ENCODE measurements at places on chromosomes 7 and 10.

- DNase-seq, result no peak
Observed at GRCh38 chr7:16734148-16734726, 19.3 kb upstream of the TSPAN13 start.

DNA sequence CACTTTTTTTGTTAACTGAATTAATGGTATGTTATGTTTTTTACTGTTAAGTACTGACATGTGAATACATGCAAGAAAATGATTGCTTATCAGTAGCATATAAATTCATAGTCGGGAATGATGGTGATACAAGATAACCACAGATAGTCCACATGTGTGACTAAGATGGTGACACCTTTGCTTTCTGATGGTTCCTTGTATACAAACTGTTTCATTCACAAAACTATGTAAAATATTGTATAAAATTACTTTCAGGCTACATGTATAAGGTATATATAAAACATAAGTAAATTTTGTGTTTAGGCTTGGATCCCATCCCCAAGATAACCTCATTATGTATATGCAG is 10.0 kb downstream of the CISD1 start:
- DNase-seq, result no peak

DNA sequence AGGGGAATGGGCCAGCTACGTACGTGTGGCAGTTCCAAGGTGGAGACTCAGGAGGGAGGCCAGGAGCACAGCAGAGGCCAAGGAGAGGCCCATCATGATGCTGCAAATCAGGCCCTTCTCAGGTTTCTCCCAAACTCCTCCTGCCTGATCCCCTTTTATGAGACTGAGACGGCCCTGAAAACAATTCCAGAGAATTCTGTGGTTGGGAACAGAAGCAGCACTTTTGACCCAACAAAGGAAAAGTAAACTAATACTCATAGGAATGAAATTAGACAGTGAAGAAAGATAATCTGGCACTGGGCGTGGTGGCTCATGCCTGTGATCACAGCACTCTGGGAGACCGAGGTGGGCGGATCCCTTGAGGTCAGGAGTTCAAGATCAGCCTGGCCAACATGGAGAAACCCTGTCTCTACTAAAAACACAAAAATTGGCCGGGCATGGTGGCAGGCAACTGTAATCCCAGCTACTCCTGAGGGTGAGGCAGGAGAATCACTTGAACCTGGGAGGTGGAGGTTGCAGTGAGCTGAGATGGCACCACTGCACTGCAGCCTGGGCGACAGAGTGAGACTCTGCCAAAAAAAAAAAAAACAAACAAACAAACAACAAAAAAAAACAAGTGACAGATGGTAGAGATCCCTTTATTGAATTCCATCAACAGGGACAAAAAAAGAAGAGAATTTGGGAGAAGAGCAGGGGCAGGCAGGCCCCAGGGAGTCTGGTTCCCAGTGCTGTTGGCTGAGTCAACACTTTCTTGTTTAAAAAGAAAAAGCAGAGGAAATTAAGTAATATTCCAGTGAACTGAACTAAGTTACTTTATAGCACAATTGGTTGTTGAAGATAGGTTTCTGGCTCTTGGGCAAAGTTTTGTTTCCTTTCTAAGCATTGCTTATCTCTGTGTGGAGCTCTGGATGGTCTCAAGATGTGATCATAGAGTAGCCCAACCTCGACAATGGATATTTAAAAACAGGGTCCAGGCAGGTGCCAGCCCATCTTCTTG is at the start of gene CCL26:
Gene CCL26, minus strand, starts transcription at position 131 of the 997 bp plus-strand sequence. Its CDS starts 35 bp downstream, at position 96.
- DNase-seq, result no peak

DNA sequence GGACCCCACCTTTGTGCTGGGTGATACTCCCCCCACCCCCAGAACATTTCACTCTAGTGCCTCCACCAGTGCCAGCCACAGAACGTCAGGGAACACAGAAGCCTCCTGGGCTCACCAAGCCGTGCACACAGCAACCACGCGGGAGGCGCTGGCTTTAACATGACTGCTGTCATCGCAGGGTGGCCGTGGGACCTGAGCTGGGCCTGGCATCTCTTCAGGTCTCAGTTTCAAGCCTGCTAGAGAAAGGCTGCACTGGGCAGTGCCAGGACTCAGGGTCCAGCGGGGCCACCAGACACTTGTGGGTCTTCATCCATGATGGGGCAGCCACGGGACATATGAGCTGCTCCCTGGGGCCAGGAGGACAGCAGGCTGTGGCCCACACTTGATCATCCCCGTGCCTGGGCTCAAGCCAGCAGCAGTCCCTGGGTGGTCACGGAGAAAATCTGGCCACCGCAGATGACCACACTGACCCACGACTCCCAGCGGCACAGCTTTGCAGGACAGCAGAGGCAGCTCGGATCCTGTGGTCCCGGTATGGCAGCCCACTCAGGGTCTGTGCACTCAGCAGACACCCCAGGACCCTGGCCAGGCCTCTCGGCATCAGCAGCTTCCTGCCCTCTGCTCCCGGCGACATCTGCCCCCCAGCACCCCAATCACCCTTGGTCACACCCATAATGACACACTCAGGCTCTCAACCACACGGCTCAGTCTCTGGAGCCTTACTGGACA is 44.2 kb downstream of the CAMK2B start:
- DNase-seq, result no peak

DNA sequence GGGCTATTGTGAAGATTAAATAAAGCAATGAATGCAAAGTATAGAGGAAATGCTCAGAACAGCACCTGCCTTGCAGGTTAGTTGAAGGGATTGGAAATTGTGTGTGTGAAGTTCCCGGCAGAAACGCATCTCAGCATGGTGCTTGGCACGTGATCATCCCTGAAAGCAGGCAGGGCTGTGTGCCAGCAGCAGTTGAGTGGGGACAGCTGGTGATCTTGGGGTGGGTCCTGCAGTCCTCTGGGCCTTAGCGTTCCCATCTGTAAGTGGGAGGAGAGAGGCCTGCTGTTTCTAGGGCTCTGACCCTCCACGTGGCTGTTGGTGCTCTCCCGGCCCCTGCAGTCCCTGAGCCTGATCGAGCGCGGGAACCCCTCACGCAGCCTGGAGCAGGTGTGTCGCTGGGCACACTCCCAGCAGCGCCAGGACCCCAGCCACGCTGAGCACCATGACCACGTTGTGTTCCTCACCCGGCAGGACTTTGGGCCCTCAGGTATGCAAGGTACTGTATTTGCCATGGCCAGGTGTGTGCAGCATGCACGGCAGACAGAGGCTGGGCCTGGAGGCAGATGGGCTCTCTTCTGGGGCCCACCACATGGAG is 55.3 kb downstream of the TBATA start:
- DNase-seq, result no peak

- DNase-seq, result no peak
Observed at GRCh38 chr10:6748029-6748428, 168.0 kb upstream of the PRKCQ start.

GRCh38 chr10:69338133-69338456 is 59.8 kb downstream of the HK1 start:
- DNase-seq, result no peak

- no peak for DNase-seq
Observed at GRCh38 chr10:52747694-52748093, 24.9 kb downstream of the MBL2 start.

- DNase-seq, result no peak
Observed at GRCh38 chr7:19463581-19463980, 245.3 kb downstream of the POLR1F start.

DNA sequence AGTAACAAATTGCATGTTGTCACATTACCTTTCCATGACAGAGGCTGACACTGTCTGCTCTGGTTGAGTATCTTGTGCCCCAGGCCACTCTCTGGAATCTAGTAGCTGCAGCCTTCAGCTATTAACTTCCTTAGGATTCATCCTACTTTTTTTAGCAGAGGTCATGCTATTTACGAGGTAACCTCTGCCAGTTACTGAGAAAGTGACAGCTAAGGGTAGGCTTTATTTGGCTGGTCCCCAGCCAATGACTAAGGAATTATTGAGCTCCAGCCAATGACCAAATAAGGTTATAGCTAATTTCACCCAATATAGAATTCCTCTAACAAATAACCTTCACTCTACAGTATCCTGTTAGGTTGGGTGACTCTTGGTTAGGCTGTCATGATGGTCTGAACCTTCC is 1361.7 kb downstream of the XPNPEP1 start:
- DNase-seq, result no peak

- no peak for DNase-seq
Observed at GRCh38 chr10:94878649-94879048, 59.8 kb upstream of the CYP2C9 start.

DNA sequence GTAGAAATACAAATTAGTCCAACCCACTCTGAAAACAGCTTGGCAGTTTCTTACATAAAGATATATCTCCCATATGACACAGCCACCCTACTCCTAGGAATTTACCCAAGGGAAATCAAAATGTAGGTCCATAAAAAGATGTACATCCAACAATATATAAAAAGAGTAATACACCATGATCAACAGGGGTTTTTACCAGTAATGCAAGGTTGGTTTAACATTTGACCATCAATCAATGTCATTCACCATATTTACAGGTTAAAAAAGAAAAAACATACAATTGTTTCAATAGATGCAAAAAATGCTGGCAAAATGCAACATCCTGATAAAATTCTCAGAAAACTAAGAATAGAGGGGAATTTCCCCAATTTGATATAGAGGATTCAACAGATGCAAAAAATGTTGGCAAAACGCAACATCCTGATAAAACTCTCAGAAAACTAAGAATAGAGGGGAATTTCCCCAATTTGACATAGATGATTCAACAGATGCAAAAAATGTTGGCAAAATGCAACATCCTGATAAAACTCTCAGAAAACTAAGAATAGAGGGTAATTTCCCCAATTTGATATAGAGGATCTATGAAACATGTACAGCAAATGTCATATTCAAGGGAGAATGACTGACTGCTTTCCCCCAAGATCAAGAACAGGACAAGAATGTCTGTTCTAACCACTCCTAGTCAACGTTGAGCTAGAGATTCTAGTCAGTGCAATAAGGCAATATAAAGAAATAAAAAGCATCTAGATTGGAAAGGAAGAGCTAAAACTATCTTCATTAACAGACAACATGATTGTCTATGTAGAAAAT is 13.7 kb downstream of the ADAP1 start:
- DNase-seq, result no peak

GRCh38 chr10:42866115-42866995 is 83.8 kb downstream of the BMS1 start:
- DNase-seq, result no peak

Measured in epithelial cell of prostate (primary cell).